Transverse colon (tissue), 4 donors: ENCODE measurements at places on chromosomes 2 and 18. TPM values are rescaled to one million over a fixed set of nuclear protein-coding genes. Genes with fewer than 3 reads are reported as not detected.
A peak's percentile ranks its signal among the peaks of the same experiment; 100 is the strongest.

DNA sequence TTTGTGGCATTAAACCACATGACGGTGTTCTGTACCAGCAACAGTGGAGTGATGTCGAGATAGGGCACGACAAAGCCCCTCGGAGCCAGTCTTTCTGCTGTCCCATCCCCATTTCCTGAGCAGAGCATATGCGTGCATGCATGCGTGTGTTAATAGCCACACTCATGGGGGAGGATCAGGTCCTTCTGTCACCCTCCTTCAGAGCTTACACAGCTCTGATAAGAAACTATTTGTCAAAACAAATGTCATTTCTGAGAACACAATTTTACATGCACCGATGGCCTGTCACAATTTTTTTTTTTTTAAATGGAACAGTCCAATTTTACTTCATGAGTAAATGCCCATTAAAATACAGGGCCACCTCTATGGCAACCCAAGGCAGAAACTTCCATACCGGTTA lies 95.9 kb upstream of the ZBTB14 start:
- no peak for DNase-seq

GRCh38 chr2:231612109-231612455 lies 19.4 kb downstream of the TEX44 start:
- DNase-seq, result peak; percentile 47

DNA sequence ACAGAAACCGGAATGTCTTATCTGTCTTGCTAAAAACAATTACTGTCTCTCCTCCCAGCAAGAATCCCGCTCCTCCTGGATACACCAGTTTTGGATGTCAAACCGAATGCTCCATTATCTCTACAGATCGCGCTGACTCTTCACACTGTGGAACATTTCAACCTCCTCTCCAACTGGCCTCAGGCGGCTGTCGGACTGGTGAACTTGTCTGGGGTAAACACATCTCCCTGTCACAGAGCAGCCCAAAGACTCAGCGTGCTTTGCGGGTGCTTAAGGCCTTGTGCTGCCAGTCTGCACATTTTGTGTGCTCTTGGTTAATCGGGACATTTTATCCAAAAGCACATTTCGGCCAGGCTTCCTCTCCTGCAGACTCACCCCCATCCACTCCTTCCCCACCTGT lies 173.1 kb downstream of the ICOS start:
- no peak for DNase-seq

DNA sequence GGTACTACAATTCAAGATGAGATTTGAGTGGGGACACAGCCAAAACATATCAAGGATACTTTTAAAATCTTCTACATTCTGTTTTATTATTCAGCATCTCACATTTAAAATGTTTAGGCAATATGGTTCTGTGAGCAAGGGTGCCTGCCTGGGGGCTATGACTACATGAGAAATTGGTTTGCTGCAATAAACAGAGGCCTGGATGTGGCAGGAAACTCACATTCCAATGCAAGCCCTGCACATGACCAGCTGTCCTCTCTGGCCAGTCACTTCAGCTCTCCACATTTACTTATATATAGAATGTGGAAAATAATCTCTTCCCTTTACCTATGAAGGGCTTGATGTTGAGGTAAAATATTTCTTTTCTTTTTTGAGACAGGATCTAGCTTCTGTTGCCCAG lies 193.4 kb downstream of the LRRTM1 start:
- no peak for DNase-seq

GRCh38 chr2:112646791-112647689 lies 1.3 kb downstream of the SLC20A1 start:
- no peak for DNase-seq

DNA sequence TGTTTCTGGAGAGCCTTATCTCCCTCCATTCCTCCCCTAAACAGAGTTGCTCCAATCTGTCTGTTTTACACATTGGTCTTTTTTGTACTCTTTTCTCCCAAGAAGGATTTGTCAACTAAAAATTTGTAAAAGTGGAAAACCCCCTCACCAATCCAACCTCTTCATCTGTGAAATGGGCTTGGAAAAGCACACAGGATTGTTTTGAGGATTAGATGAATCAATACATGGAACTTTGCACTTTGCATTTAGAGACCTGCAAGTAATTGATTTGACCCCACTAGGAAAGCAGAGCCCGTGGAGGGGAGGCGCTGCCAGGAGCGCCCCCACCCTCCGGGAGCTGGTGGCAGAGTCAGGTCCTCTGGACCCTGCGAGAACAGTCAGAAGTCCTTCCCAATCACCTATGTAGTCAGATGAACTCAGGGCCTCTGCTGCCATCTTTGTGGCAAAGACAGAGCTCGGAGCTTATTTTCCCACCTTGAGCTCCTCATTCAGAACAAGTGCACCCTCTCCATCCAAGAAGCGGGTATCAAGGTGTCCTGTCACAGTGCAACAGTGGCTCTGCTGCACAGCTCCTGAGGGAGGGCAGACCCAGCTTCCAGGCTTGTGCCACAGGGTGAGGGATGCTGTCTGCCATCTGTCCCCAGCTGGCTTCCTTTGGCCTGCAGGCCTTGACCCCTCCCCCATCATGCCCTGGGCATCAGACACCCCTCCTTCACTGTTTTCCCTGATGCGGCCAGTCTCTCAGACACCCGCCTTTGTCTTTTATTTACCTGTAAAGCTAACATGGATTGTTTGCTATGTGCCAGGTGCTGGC lies 1.7 kb upstream of the TMEM185B start:
- peak; percentile 14 for DNase-seq

DNA sequence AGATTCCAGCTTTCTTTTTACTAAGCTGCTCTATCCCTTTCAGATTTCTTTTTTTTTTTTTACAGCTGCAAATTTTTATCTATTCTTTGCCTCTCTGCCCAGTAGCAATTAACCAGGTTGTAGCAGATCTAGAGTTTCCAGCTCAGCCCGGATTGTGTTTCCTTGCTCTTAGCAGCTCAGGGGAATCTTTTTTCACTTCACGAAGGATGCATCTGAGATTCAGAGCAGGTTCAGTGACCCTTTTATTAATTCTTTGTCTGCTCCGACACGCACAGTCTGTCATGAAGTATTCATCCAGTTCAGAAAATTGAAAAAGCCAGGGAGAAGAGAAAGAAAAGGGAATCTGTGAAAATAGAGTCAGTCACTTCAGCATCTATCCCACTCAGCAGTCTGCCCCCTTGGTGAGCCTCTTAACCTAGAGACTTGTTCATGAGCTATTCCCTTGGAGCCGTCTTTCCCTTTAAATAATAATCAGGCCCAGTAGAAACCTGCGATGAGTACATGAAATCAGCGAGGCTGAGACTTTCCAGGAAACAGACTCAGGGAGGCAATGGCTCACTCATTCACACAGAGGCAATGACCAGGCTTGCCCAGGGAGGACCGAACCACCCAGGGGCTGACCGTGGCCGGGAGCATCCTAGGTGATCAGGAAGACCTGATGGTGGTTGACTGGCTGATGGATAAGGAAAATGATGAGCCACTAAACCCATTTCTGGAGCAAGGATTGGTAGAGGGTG lies 103.4 kb upstream of the ITGA6 start:
- DNase-seq, result no peak

DNA sequence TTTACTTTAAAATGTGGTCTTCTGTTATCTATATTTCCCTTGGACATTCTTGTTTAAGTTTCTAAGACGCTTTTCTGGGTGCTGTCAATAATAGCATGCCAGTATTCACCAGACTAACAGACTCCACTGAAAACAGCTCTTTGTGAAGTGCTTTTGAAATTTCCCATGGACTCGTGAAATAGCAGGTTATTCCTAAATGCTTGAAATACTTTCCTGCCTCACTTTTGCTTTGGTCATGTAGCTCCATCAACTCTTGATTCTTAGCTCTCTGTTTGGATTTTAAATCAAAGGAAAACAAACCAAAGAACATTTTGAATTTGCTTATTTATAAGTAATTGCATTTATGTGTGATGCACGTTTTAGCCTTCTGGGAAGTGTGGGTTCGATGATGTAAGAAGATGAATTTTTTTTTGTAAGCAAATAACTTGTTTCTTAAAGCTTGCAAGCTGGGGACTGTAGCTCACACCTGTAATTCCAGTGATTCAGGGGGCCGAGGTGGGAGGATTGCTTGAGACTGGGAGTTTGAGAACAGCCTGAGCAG lies 147.8 kb downstream of the WDSUB1 start:
- no peak for DNase-seq

- no peak for DNase-seq
Measured at GRCh38 chr2:199382091-199382490, 75.6 kb downstream of the SATB2 start.

GRCh38 chr2:16656784-16657391 lies 8.7 kb downstream of the CYRIA start:
- no peak for DNase-seq

DNA sequence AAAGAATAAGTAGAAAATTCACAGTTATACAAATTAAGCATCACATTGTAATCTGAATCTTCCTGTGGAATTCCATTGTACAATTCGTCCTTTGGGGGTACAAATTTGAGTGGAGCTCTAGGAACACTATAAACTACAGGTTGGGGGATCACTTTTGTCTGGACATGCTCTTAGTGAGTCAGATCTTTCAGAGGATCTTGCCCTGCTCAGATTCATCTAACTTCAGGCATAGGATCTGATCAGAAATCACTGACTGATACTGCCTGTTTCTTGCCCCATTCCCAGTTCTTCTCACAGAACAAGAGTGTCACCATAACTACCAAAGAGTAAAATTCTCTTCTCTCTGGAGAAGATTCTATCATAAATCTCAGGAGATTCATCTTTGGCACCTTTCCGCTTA lies 10.7 kb upstream of the VSNL1 start:
- DNase-seq, result no peak

DNA sequence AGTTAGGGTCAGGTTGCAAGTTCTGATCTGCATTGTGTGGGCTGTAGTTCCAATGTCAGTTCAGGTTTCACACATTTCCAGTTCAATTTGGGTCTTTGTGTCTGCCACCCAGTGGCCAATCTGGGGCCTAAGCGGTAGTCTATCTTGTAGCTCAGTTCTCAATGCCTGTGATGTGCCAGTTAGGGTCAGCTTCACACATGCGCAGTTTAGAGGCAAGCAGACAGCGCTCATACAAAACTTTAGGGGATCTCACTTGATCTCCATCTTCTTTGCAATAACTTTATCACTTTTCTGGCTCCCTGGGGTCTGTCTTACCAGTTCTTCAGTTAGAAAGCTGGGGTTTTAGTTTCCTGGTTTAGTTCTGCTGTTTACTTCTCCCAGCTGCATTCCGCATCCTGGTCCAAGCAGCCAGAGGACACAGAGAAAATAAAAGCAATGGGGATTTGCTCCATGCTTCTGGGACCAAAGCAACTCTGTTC lies 11.0 kb upstream of the ZNF24 start:
- DNase-seq, result peak; percentile 71

DNA sequence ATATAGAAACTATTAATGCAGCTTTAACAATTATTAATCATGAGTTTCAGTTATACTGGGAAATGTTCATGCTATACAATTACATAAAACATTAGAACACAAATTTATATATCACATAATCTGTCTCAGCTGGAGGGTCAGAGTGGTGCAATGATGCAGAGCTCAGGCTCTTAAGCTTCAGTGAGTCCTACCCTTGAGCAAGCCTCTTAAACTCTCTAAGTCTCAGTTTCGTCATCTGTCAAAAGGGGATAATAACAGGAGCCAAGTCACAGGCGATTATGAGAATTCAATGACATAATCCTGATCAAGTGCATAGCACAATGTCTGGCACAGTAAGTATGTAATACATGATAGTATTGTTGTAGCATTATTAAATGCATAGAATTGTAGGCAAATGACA lies 46.0 kb downstream of the LAMA1 start:
- DNase-seq, result no peak

ERFE gene
- 0.41 TPM for total RNA-seq

DNA sequence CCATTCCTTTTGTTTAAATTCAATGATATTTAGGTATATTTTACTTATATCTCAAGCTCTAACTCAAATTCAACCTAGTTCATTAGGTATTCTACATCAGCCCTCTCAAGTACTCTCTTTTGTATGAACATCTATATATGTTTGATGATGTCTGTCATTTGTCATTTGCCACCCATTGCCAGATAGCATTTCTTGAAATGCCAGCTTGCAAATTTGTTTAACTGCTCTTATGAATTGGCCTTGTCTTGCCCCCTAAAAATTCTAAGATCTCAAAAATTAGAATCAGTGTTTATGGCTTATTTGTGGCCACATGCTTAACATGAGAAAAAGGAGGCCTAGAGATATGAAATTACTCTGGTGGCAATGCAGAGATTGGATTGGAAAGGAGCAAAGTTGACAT lies 1140.3 kb upstream of the DDX18 start:
- DNase-seq, result no peak

DNA sequence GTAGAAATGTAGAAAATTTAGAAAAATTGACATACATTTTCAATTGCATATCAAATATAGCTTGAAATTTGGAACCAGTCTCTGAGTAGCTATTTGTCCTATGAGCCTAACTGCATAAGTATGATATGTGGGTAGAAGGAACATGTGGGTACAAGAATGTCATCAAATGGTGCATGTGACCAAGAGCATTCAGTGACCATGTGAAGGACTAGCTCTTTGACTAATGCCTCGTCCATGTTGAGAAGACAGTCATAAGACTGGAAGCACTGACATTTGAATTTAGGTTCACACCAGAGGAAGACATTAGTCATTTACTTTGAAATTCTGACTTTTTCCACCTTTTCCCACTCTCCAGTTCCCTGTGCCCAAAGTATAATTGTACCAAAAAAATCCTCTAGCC lies 12.6 kb downstream of the MRPL44 start:
- DNase-seq, result no peak

DNA sequence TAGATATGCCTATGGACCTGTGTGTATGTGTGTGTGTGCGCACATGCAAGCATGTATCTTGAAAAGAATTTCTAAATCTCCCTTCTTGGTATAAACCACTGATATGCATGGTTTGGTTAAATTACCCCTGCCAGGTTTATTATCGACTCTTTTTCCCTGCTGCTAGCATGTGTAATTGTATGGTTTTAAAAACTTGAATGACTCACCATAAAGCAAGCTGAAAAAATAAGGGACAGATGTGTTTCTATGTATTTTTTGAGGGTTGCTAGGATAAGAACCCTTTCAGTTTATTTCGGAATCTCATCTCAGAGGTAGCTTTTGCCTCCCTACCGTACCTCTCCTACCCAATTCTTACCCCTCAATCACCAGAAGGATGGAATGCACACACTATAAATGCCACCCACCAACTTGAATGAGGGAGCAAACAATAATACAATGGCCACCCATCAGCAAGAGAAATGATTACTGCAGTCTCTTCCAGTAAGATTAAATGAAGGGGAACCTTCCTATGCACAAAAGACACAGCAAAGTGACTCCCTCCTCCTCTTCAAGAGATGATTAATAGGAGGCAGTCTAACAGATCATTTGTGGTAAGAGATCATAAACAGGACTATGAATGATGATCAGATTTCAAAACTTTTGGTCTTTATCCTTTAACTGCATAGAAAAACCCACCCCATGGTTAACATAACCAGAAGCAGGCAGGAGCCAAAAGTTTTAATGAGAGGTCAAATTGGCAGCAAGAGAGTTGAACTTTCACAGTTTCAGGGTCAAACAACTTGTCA lies 357.2 kb downstream of the SATB2 start:
- DNase-seq, result no peak

SULT1C2 gene
- not detected for total RNA-seq

EMX1 gene
- total RNA-seq, result 2.9 TPM

DNA sequence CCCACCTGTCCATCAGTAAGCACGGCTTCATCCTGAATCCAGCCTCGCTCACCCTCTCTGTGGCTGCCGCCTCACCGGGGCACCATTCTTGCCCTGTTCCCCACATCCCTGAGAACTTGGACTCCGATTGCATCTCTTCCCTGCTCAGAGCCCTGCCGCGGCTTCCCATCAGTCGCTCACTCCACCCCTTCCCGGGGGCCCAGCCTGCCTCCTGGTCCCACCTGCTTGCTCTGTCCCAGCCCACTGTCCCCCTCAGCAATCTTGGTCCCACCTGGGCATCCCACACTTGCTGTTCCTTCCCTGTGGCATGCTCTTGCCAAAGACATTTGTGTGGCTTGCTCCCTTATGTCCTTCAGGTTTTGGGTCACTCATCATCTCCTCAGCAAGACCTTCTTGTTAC lies 56.3 kb downstream of the GREB1 start:
- no peak for DNase-seq
